ENCODE measurements at places on chromosomes 5 and 9. TPM values are rescaled to one million over a fixed set of nuclear protein-coding genes. Genes with fewer than 3 reads are reported as not detected.

- peak; percentile 51 for DNase-seq
Measured at GRCh38 chr9:8904771-8905515, 1105.4 kb upstream of the DMAC1 start.

SCAI gene
- 16.9 TPM for total RNA-seq

GRCh38 chr5:179504191-179504590 lies 46.2 kb upstream of the RUFY1 start:
- no peak for DNase-seq

DNA sequence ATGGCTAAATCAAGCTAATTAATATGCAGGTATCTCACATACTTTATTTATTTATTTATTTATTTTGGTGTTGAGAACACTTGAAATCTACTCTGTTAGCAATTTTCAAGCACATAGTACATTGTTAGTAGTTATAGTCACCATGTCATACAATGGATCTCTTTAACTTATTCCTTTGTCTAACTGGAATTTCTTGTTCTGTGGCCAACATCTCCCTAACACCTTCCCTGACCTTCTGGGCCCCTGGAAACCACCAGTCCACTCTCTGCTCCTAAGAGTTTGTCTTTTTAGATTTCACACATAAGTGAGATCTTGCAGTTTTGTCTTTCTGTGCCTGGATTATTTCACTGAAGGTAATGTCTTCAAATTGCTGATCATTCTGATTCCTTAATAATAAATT lies 229.1 kb downstream of the SEMA5A start:
- DNase-seq, result no peak

DNA sequence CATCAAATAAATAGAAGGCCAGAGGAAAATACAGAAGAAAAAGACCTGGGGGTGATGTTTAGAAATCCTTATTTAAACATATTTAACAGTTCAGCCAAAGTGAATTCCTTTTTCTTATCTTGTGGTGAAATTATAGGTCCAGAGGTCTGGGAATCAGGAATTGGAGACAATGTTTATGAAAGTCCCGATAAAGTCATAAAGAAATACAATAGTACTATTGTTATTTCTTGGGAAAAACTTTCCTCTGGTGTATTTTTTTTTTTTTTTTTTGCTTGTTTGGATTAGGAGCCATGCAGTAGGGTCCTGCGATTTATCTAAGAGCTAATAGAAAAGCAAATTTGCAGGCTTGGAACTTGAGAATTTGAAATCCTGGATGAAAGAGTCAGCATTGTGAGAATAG lies 426 bp downstream of the C7 start:
- DNase-seq, result no peak

Measured in spinal cord (tissue), 10 donors.